ENCODE measurements at places on chromosomes 4 and X. TPM values are rescaled to one million over a fixed set of nuclear protein-coding genes. Genes with fewer than 3 reads are reported as not detected.

The AKAP4 gene
- total RNA-seq, result not detected

- DNase-seq, result no peak
These were observed 142.3 kb upstream of the F9 start for GRCh38 chrX:139388254-139388653.

DNA sequence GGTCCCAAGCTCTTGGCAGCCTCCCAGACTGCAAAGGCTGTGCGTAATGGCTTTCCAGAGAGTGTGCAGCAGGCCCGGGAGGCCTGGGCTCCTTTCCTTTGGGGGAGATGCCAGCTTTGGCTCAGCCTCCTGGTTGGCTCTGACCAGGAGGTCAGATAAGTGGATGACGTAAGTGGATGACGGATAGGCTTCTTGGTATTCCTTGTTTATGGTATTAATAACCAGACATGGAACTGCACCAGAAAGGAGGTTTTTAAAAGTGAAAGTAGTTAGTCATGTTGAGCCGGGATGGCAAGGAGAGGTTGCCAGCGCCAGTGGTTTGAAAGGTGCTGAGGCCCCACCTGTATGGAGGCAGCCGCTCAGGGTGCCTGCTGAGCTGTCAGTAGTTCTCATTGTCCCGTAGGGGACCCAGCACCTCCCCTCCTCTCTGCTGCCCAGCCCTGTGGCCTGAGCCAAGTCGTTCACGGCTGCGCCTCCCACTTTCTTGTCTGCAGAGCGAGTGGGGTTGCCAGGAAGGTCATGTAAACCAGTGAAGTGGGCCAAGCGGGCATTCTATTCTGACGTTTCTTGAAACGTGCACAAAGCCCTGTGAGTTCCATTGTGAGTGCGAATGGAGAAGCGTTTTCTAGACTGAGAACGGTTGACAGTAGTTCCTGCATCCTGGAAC is 28.7 kb upstream of the STOX2 start:
- no peak for DNase-seq

DNA sequence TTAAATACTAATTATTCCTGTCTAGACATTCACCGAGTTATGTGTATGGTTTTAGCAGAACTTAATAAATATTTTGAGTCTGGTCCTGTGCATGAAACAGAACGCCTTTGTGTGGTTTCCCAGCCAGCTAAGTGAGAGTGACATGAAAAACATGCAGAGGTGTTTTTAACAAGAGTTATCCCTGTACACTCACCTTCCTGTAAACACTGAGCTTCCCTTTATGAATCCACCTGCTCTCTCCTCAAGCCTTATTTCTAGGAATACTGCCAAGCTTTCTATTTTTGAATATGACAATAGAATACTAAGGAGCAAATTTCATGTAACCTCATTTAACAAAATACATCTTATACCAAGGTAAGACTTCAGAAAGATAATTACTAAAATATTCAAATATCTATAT is 270.3 kb upstream of the CTSO start:
- no peak for DNase-seq

The MAGEE2 gene
- not detected for total RNA-seq

The SCD5 gene
- 5.2 TPM for total RNA-seq

DNA sequence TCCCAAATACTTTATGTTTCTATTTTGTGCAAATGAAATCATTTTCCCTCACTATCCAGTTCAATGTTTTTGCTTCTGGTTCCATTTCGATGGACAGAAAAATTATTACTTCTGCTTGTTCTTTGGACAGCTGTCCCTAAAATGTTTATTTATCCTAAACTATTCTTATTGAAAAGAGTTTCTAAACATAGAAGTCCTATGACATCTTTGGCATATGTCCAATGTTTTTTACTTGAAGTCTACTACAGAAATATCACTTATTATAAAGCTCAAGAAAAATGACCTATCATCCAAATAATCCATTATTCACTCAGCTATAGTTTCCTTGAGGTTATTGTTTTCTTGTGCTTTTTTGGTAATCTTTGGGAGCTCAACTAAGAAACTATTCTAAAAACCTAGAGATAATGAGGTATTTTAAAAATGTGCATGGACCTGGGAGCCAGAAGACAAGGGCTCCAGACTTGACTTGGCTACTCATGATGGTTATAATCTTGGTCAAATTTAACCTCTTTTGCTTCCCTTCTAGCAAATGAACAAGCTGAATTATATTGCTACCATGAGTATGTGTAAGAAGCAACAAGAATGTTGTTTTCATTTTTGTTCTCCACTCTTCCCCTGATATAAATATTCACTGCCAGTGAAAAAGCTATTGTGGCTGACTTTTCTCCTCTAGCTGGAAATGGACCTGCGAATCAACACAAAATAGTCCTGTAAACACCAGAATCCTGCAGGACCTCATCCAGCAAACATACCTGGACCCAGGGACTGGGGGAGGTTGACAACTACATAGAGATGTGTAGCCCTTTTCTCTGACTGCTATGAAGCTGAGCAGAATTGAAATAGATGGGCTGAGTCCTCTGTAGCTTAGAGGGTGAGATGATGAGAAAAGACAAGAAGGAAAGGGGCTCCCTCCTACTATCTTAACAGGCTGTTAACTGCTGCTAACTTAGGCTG is 137.4 kb downstream of the FRYL start:
- DNase-seq, result no peak

- peak; percentile 86 for DNase-seq
These were observed 3.8 kb downstream of the CXXC4 start for GRCh38 chr4:104490770-104491480.

The SH3D19 gene
- 55.6 TPM for total RNA-seq

The ARMCX2 gene
- 145 TPM for total RNA-seq

DNA sequence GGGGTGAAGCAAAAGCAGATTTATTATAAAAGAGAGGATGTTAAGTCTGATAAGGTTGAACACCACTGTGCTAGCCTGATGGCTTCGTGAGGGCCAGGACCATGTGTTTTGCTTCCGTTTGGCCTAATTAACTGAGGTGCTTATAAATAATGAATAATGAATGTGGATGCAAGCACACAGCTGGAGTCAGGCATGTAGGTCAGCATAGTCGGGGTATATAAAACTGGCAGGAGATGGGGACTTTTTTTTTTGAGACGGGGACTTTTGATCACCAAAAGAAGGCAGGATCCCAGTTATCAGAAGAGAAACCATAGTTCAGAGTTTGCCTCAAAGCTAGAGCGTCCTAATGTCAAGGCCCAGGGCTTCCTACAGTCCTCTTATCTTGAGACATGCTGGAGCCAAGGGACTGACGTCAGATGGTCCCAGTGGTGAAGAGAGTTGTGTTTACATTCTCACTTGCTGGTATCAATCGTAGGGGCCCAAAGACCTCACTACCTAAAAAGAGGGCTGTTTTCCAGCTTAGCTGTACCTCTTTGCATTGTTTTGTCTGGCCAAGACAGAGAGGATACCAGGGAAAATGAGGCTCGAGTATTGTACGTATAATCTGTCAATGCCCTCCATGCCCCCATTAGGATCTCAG is 50.4 kb downstream of the RTL9 start:
- DNase-seq, result no peak

GRCh38 chr4:167114416-167114971 is 119.8 kb downstream of the SPOCK3 start:
- no peak for DNase-seq

DNA sequence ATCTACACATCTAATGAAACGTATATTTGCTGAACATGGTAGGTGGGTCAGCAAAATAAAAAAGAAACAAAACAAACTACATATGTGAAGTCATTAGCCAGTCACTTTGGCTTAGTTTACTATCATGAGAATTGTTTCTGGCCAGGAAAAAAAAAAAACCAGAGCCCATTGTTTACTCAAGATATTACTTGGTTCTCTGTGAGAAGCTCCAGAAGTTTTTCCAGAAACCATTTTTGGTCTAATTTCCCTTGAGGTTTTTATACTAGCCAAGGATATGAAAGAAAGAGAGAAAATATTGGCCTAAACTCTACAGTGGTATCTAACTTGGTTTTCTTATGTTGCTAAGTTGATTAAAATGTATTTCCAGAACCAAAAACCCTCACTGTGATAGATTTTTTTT is 259.1 kb downstream of the PDHA2 start:
- DNase-seq, result no peak

The CYBB gene
- not detected for total RNA-seq

- DNase-seq, result no peak
These were observed 70.3 kb downstream of the ANXA10 start for GRCh38 chr4:168162604-168163003.

The NPNT gene
- total RNA-seq, result 1.6 TPM

- DNase-seq, result no peak
These were observed 52.6 kb upstream of the UNC5C start for GRCh38 chr4:95601356-95601755.

DNA sequence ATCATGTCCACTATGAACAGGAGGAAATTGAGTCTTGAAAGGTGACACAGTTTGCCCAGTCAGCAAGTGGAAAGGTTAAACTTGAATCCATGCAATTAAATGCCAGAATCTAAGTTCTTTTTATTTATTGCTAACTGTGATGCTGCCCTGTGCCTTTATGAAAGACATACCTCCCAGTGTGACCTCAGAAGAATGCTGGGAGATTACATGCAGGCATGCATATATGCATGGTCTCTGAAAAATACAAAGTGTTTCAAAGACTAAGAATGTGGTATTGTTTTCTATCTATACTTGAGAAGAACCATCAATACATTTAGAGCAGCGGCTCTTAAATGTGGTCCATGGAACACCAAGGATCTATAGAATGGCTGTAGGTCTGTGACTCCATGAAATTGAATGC is 45.6 kb downstream of the CCDC149 start:
- no peak for DNase-seq

DNA sequence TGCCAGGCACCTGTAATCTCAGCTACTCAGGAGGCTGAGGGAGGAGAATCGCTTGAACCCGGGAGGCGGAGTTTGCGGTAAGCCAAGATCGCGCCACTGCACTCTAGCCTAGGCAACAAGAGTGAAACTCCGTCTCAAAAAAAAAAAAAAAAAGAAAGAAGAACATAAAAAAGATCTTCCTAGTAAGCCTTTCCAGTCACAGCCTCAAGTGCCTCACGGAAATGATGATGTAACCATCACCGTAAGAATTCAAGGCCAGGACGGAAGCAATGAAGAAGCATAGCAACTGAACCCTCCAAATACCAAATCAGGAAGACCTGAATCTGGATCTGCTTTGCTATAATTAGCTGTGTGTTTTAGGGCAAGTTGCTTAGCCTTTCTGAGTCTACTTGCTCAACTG is 28.8 kb downstream of the RBM47 start:
- no peak for DNase-seq

- DNase-seq, result no peak
These were observed 27.8 kb downstream of the TCEAL1 start for GRCh38 chrX:103656617-103657016.
